ENCODE measurements at places on chromosomes 16 and 17.
A peak's percentile ranks its signal among the peaks of the same experiment; 100 is the strongest.

DNA sequence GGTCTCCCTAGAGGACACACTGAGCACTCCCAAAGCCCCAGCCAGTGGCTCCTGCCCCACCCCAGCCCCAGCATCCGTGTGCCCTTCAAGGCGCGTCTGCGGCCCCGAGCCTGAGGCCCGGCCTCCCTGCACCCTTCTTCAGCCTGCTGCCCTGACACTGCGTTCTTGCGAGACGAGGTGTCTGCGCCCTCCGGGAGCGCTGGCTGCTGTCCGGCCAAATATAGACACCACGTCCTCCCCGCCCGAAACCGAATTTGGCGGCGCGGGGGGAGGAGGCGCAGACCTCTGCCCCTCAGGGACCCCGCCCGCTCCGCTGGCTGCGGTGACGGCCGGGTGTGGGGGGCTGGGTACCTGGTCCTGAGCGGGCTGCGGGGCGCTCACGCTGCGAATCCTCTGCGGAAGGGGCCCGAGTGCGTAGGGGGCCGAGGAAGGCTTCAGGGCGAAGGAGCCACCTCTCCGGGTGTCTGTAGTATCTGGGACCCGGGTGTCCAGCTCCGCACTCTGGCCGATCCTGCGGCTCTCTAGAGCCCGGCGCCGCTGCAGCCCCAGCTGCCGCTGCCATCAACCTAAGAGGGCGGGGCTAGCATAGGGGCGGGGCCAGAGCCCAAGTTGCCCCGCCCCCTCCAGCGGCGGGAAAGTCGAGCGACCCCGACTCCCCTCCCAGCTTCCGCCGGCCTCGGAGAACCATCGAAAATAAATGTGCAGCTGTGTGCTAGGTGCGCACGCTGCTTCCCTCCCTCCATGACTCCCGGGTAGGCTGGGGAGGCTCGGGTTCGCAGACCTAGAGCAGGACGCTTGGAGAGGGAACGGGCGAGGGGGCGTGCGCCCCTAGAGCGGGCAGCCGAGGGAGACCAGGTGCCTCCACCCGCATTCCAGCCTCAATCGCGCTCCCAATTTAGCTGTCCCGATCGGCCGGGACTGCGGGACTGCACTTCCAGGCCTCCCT is at the start of gene CORO6:
CORO6 (minus strand) TSS at position 576 of the 946 bp plus-strand sequence. CDS start 1,491 bp downstream, outside the sequence.
- DNase-seq, result peak; percentile 82

GRCh38 chr16:53598511-53599275 is 95.7 kb upstream of the AKTIP start:
- DNase-seq, result no peak

GRCh38 chr17:58944166-58944565 is 162.5 kb downstream of the TRIM37 start:
- DNase-seq, result no peak

DNA sequence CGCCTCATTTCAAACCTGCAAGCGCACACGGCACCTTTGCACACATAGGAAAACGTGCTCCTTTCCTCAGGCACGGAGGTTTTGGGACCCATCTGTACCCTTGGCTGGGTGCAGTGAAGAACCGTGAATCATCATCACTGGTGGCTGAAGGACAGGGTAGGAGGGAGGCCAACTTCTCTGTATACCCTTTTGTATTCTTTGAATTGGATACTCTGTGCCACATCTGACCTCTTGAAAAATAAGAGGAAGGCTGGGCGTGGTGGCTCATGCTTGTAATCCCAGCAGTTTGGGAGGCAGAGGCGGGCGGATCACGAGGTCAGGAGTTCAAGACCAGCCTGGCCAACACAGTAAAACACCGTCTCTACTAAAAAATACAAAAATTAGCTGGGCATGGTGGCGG is 11.7 kb downstream of the GPRC5B start:
- no peak for DNase-seq

DNA sequence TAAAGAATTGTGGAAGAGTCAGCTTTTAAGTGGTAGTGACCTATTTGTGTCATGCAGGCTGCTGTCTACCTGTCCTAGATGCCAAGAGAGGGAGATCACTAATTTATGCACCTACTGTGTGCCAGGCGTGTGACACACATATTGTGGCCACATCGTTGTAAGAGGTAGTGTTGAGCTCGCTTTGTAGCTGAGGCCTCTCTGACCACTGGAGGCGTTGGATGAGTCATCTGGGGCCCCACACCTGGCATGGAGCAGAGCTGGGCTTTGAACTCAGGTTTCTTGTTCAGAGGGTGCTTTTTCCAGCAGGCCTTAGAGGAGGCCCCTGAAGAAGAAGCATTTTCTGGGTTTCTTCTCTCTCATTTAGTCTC is 52.3 kb upstream of the LGALS9 start:
- DNase-seq, result no peak

DNA sequence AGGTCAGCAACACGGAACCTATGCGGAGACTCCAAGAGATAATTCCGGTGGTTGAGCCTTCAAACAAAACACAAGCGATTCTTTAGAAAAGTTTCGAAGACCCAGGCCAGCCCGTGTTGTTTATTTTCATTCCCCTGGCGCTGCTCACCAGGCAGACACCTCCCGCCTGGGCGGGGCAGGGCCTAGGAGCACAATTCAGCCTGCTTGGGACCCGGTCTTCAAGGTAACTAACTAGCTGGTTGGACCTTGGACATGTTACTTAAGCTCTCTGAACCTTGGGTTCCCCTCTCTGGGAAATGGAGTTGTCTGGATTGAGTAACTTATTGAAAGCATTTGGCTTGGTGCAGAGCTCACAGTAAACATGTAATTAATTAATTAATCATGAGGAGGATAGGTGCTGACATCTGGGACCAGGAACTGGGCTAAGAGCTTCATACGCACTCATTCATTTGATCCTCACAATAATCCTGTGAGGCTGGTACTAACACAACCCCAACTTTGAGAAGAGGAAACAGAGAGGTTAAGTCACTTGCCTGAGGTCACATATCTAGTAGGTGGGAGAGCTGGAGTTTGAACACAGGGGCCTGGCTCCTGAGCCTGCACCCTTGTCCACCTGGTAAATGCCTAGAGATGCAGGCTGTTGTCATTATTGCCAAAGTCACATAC is 125.3 kb upstream of the SMURF2 start:
- no peak for DNase-seq

DNA sequence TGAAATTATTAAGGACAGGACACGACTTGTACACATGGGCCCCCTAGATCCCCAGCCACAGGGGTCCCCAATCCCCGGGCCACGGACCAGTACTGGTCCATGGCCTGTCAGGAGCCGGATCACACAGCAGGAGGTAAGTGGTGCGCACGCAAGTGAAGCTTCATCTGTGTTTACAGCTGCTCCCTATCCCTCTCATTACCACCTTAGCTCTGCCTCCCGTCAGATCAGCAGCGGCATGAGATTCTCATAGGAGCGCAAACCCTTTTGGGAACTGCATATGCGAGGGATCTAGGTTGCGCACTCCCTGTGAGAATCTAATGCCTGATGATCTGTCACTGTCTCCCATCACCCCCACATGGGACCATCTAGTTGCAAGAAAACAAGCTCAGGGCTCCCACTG is 137.8 kb upstream of the ZFHX3 start:
- no peak for DNase-seq

DNA sequence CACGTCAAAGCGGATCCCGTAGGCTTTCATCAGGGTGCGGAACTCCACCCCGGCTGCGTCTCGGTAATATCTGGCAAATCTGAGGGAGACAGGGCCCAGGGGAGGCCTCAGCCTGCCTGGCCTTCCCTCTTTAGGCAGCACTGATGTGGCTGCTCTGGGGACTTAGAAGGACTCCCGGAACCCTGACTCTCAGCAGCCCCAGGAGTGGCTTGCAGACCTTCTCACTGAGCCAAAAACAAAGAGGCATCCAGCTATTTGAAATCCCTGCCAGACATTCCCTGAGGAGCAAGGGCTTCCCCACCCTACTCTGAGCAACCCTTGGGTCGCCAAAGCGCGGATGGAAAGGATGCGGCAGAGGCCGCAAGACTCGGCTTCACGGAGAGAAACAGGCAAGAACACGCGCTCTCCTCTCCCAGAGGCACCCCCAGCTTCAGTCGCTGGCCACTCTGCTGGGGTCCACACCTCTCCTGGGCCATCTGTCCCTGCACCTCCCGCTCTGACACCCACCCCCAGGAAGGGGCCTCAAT is 7.9 kb downstream of the P2RX5 start:
- DNase-seq, result peak; percentile 63

DNA sequence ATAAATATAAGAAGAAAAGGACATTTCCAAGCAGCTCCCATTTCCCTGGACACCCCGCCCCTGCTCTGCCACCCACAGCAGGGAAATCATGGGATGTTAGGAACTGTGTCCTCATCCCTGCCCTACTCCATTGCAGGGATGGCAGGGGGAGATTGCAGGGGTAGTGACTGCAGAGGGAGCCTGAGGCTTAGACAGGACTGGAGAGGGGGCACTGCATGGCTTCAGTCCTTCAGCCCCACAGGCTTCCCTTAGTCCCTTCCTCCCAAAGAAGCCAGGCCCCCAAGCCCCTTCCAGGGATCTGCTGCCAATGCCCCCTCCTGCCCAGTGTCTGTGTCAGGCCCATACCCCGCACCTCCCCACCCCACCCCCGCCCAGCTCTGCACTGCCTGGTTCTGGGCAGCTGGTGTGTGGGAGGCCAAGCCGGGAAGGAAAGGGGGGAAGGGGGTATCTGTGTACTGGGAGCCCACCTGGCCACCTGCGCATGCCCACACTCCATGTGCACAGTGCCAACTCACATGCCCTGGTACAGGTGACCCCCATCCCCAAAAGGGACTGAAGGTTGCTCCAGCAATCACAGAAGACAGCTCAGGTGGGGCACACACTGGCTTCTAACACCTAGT is 3.3 kb downstream of the RUNDC3A start:
- no peak for DNase-seq

- peak; percentile 35 for DNase-seq
Observed at GRCh38 chr16:27867122-27868110, 196.1 kb downstream of the GSG1L start.

- no peak for DNase-seq
Observed at GRCh38 chr16:30119428-30119827, 3.6 kb downstream of the MAPK3 start.

- DNase-seq, result no peak
Observed at GRCh38 chr17:50021681-50022370, 26.8 kb upstream of the DLX3 start.

GRCh38 chr16:3797904-3798811 is 80.8 kb upstream of the TRAP1 start:
- DNase-seq, result no peak

- no peak for DNase-seq
Observed at GRCh38 chr16:49599281-49599680, 225.7 kb downstream of the C16orf78 start.

DNA sequence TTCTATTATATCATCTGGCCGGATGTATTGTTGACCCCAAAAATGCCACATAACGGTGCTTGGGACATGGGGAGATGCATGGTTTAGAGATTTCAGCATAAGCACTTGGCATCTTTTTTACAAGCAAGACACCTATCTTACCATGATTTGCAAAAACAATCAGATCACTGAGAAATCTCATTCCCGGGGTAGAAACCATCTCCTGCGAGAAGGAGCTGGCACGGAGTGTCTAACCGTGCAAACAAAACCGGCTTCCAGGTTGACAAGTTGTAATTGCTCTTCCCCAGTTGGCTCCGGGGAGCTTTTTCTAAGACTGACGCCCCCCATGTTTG is 1.0 kb downstream of the SLC16A6 start:
- no peak for DNase-seq

DNA sequence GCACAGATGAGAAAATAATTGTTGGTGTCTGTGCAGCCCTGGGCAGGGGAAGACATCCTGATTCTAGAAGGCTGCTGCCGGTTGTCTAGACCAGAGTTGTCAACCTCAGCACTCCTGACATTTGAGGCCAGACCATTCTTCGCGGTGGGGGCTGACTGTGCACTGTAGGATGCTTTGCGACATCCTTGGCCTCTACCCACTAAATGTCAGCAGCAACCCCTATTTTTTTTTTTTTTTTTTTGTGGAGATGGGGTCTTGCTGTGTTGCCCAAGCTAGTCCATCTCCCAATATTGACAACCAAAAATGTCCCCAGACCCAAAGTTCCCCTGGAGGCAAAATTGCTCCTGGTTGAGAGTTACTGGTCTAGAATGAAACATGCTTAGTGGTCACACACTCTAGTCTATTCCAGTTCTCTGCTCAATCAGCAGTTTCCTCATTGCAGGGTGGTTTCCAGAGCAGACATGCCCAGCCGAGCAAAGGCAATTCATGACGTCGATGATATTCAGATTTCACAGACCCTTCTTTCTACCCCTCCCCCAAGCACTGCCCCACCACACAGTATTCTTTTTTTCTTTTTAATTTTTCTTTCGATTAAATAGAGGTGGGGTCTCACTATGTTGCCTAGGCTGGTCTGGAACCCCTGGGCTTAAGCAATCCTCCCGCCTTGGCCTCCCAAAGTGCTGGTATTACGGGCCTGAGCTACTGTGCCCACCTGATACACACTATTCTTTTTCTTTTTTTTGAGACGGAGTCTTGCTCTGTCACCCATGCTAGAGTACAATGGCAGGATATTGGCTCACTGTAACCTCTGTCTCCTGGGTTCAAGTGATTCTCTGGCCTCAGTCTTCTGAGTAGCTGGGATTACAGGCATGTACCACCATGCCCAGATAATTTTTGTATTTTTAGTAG is 9.0 kb downstream of the C17orf99 start:
- no peak for DNase-seq

DNA sequence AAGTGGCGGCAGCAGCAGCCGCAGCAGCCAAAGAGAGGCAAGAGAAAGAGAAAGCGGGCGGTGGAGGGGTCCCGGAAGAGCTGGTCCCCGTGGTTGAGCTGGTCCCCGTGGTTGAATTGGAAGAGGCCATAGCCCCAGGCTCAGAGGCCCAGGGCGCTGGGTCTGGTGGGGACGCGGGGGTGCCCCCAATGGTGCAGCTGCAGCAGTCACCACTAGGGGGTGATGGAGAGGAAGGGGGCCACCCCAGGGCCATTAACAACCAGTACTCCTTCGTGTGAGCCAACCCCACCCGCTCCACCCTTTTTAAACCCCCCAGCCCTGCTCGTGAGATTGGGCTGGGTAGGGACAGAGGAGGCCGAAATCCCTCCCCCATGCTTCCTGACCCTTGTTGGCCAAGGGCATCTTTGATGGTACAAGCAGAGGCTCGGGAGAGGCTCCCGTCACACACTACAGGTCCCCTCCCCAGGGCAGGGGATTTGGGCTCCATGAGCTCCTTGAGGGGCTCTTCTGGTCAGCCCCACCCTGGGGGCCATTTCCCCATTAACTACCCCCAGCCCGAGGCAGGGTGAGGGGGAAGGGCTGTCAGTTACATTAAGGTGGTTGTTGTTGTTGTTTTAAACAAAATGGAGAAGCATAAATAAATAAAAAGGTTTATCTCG is 4.6 kb upstream of the ATP2A1 start:
- no peak for DNase-seq

GRCh38 chr16:2924901-2925755 is 13.4 kb downstream of the FLYWCH1 start:
- DNase-seq, result no peak

All from NCI-H1436 (cell line).